GM06990 (cell line): ENCODE measurements at places on chromosomes 12 and 14.

- DNase-seq: no peak
Observed at GRCh38 chr12:108582978-108583770, 14.7 kb downstream of the TMEM119 start.

- no peak for DNase-seq
Observed at GRCh38 chr12:52669426-52669825, 10.8 kb downstream of the KRT1 start.

- no peak for DNase-seq
Observed at GRCh38 chr12:42570076-42570475, 19.5 kb downstream of the PRICKLE1 start.

DNA sequence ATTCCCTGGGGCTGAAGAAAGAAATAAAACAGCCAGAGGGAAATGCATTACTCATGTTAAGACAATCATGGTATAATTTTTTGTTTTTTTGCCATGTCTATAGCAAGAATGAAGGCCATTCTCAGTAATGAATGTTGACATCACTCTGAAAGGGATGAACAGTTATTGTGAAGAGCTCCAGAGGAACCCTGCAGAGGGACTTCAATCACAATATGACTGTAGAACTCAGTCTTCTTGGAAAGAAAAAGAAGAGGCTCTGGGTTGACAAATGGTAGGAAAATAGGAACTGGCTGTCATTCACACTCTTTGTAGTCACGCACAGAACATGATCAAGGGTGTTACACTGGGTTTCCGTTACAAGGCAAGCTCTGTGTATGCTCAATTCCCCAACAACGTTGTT is 73.8 kb upstream of the DACT1 start:
- no peak for DNase-seq

DNA sequence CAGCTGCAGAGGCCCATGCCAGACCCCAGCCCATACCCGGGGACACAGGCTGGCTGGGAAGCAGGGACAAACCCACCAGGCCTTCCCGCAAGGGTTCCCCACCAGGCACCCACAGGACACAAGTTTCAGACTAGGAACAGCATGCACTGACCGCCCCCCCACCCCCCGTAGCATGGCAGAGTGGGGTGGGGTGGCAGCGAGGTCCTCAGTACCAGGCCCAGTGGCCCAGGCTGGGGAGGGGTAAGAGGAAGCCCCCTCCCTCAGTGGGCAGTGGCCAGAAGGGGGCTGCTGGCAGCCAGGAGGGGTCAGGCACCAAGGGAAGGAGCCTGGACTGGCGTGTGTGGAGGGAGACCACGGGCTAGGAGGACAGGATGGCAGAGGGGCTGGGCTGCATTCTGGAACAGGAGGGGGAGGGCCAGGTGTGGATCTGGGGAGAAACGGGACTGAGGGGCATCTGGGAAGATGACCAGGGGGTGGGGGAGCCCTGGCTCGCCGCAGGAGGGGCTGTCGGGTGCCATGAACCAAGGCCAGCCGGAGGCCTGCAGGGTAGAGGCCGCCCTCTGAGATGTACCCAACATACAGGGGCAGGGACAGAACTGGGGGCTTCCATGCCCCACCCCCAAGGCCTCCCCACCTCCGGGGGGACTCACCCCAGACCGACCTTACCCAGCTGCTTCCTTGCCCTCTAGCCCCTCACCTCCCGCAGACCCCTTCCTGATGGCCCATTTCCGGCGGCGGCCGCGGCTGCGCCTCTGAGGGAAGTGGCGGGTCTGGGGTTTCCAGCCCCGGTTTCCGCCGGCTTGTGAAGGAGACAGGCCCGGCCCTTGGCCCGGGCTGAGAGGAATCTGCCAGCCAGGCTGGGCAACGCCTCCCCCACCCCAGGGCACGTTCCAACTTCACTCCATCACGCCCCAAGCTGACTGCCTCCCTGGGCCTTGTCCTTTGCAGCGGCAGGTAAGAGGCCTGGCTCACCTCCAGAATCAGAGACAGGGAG is 5.6 kb upstream of the JAG2 start:
- peak; percentile 52 for DNase-seq
